ENCODE measurements at places on chromosomes 5 and 9.

DNA sequence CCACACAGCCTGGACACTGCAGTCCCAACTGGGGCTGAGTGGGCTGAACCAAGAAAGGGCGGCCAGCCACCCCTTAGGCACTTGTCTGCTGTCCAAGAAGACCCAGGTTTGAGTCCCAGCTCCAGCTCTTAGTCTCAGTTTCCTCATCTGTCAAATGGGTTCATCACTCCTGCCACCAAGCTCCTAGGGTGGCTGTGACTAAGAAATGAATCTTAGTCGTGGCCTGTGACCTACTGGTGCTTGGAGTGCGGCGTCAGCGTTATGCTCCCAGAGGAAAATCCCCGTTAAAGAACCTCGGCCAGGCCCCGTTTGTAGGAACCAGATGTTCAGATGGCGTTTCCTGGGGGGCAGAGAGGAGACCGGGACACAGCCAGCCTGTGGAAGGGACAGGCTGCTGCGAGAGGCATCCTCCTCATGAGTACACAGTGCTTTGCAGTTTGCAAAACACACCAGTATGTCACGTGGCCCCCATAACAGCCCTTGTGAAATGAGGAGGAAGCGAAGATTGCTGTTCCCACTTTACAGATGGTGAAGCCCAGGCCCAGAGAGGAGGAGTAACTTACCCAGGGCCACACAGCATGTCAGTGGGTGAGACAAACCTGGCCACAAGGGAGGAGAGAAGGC is 3.3 kb downstream of the FIBCD1 start:
- DNase-seq, result no peak

- no peak for DNase-seq
These were observed 34.3 kb downstream of the NACC2 start for GRCh38 chr9:136060671-136061371.

DNA sequence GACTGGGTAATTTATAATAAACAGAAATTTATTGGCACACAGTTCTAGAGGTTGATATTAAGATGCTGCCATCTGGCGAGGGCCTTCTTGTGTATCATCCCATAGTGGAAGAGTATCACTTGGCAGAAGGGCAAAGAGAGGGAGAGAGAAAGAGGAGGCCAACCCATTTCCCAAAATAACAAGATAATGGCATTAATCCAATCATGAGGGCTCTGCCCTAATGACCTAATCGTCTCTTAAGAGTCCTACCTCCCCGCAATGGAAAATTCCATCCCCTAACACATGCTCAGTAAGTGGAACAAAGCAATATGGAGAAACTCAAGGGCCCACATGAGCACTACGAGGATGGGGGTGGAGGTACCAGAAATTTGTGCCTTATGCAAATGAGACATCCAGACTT is 17.6 kb upstream of the VDAC1 start:
- no peak for DNase-seq

DNA sequence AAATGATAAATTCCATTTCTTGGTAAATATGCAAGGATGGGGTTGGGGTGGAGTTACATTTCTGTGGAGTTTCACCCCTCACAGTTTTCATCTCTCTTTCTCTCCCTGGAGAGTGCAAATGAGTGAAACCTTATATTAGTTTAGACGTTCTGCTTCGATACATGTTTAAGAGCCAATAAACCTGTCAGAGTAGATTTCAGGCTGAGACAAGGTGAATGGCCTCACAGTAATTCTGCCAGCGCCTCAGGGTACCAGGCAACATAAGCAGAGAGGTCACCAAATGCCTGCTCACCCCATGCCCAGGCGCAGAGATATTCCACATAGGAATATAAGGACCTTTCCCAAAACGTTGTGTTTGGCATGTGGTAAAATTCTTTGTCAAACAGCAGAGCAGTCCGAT is 154.9 kb upstream of the VLDLR start:
- no peak for DNase-seq

GRCh38 chr9:35909274-35909673 is at the start of gene SPAAR:
Gene SPAAR (plus strand): TSS chr9:35909490. CDS start chr9:35910464, 974 bp downstream.
- DNase-seq, result no peak

DNA sequence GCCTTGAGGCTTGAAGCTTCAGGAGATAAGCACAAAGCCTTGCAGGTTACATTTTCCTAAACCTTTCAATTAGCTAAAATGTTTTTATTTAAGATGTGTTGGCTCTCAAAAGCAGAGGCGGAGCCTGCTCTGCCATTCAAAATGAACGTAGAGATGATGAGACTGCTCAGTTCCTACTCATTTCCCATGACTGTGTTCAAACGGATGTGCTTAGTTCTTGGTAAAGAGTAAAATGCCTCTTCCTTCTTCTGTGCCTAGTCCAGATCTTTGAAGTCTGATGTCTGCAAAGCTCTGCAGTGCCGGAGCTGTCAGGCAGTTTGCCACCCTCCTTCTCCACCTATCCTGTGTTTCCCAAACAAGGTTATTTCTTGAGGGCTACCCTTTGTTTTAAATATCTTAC is 46.3 kb upstream of the ADAMTSL1 start:
- no peak for DNase-seq

DNA sequence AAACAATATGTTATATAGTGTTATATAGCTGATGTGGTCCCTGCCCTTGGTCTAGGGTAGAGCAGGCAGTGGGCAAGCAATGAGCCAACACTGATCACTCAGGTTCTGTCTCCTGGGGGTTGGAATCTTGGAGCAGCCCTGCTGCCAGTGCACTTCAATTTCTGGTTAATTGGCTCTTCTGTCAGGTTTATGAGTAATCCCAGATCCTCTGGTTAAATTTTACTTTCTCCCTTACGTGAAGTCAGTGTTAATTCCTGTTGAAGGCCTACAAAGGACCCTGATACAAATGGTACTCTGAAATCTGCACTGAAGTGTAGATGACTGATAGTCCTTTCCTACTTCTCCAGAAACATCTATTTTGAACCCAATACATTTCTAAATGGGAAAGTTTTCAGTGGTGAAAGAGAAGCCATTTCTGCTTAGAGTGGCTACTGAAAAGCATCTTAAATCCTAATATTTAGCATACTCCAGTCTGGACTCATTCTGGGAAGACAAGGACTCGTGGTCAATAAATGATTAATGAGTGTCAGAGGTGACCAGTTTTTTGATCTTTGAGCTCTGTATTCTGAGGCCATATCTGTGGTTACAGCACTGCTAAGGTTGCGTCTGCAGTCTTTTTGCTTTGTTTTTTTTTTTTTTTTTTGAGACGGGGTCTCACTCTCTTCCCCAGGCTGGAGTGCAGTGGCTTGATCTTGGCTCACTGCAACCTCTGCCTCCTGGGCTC is 442.4 kb downstream of the KIF4B start:
- no peak for DNase-seq

GRCh38 chr5:139745132-139745799 is 50.3 kb upstream of the PSD2 start:
- DNase-seq, result no peak

DNA sequence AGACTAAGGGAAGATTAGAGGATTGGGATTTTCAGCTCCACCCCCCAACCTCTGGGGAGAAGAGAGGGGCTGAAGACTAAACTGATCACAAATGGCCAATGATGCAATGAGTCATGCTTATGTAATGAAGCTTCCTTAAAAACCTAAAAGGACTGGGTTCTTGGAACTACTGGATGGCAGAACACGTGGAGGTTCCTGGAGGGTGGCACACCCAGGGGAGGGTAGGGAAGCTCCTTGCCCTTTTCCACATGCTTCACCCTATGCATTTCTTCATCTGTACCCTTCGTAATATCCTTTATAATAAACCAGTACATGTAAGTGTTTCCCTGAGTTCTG is 48.6 kb downstream of the ARHGEF28 start:
- DNase-seq, result no peak

- no peak for DNase-seq
These were observed 822.3 kb downstream of the MTRR start for GRCh38 chr5:8691221-8691620.

GRCh38 chr9:98007251-98007928 is 24.2 kb downstream of the ANP32B start:
- no peak for DNase-seq
